Posterior vena cava (tissue), 2 donors: ENCODE measurements at places on chromosomes 12 and 14. TPM values are rescaled to one million over a fixed set of nuclear protein-coding genes. Genes with fewer than 3 reads are reported as not detected.

SLC6A13 gene
- not detected for total RNA-seq

RPS6KL1 gene
- total RNA-seq: 17.0 TPM

NOVA1 gene
- 12.1 TPM for total RNA-seq

HOXC11 gene
- total RNA-seq: 1.3 TPM

OR4K14 gene
- total RNA-seq: not detected

RBP5 gene
- total RNA-seq: 5.7 TPM

ATXN2 gene
- 64.4 TPM for total RNA-seq

OR6C1 gene
- not detected for total RNA-seq

SRRM4 gene
- total RNA-seq: 0.10 TPM

SELPLG gene
- 5.1 TPM for total RNA-seq

ITFG2 gene
- total RNA-seq: 16.7 TPM

SERPINA6 gene
- not detected for total RNA-seq

NXPH4 gene
- 0.24 TPM for total RNA-seq

TAS2R8 gene
- not detected for total RNA-seq
